ENCODE measurements at places on chromosomes 1 and 21. TPM values are rescaled to one million over a fixed set of nuclear protein-coding genes. Genes with fewer than 3 reads are reported as not detected.

The C1orf185 gene
- not detected for total RNA-seq

The WNT2B gene
- total RNA-seq = 0.16 TPM

The AGBL4 gene
- not detected for total RNA-seq

The DIO1 gene
- total RNA-seq = not detected

The SSX2IP gene
- total RNA-seq = 13.0 TPM

The UBXN10 gene
- 0.39 TPM for total RNA-seq

GRCh38 chr1:64006276-64007051 is 197.0 kb upstream of the UBE2U start:
- peak overlapping the region; percentile 56 for H3K27ac ChIP-seq
- DNase-seq = no peak
- no peaks in the 10 kb centered on the region for H3K27me3 ChIP-seq
- no peak overlapping the region for H3K4me3 ChIP-seq
- H3K4me1 ChIP-seq = peaks cover 7% of the 10 kb centered on the region
- no peaks in the 10 kb centered on the region for H3K36me3 ChIP-seq

DNA sequence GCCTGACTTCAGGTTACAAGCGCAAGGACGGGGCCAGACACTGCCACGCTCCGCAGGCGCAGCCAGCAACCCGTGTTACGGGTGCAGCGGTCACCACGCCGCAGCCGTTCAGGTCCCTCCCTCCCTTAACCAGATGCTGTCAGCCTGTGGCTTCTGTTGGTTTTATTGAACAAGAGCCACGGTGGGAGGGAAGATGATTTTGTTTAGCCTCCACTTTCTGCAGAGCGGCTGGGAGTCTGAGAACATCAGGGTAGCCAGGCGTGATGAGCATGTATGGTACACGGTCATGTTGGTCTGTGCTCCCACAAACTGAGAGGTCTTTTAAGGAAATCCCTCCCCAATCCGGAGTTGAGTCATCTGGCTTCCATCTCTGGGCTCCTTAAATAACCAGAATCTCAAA is 18.5 kb upstream of the ADARB1 start:
- H3K4me1 ChIP-seq = no peaks in the 10 kb centered on the region
- no peak overlapping the region for H3K27ac ChIP-seq
- no peak for DNase-seq

DNA sequence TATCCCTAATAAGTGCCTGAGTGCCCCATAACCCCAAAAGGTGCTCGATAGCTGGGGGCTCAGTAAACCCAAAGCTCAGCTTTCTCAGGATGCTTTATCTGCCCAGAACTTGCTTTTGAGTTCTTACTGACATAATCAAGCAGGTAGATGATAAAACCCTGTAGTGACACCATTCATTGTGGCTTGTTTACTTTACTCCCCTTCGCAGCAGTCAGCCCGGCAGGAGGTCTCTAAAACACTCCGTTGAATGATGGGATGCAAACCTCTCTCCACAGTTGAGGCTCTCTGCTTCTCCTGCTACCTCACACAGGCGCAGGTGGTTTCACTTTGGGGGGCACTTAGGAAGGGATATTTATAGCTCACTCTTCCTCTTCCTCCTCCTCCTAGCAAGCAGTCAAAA is 349.4 kb downstream of the HLX start:
- no peak overlapping the region for H3K4me3 ChIP-seq
- H3K4me1 ChIP-seq = peaks cover 15% of the 10 kb centered on the region
- H3K36me3 ChIP-seq = peaks cover 4% of the 10 kb centered on the region
- H3K27ac ChIP-seq = peak overlapping the region; percentile 87
- DNase-seq = no peak

GRCh38 chr21:41429305-41429704 is 3.3 kb downstream of the MX1 start:
- no peak overlapping the region for H3K4me3 ChIP-seq
- no peak overlapping the region for H3K27ac ChIP-seq
- peaks cover 48% of the 10 kb centered on the region for H3K4me1 ChIP-seq
- no peaks in the 10 kb centered on the region for H3K27me3 ChIP-seq
- DNase-seq = no peak

DNA sequence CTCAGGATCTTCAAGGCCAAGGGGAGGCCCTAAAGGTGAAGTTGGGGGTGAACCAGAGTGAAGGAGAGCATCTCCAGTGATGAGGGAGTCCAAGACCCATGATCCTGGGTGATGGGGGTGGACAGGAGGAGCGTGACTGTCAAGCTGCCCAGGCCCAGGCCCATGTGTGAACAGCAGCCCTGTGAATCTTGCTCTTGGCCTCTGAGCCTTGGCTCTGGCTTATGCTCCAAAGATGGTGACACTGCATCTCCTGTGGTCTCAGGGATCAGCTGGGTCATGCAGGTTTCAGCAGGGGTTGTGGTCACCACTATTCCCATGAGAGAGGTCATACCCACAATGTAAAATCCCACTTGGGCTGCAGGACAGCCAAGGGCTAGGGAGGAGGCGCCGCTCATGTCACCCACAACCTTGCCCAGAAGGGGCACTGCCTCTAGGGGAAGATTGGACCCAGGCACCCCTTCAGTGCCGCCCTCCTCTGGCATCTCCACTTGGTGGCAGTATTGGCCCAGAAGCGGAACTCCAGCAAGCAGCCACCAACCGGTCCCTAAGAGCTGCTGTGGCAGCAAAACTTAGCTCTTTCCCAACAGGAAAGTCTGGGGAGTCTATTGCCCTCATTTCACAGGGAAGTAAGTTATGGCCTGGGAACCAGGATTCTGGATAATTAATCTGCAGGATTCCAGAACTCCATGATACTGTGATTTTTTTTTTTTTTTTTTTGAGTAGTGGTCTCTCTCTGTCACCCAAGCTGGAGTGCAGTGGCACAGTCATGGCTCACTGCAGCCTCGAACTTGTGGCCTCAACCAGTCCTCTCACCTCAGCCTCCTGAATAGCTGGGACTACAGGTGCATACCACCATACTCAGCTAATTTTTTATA is 7.5 kb upstream of the WNT3A start:
- no peak overlapping the region for H3K27ac ChIP-seq
- peak; percentile 45 for DNase-seq

GRCh38 chr1:224499204-224499603 is 64.6 kb upstream of the WDR26 start:
- DNase-seq = no peak
- peaks cover 4% of the 10 kb centered on the region for H3K36me3 ChIP-seq
- no peaks in the 10 kb centered on the region for H3K27me3 ChIP-seq
- H3K27ac ChIP-seq = peak overlapping the region; percentile 79
- H3K4me3 ChIP-seq = no peak overlapping the region

- no peak overlapping the region for H3K27ac ChIP-seq
- no peak overlapping the region for H3K4me3 ChIP-seq
- no peaks in the 10 kb centered on the region for H3K27me3 ChIP-seq
- H3K4me1 ChIP-seq = no peaks in the 10 kb centered on the region
- no peaks in the 10 kb centered on the region for H3K36me3 ChIP-seq
Measured at GRCh38 chr1:115258302-115258866, 79.7 kb downstream of the NGF start.

GRCh38 chr1:6044481-6045109 is 1.1 kb upstream of the KCNAB2 start:
- no peaks in the 10 kb centered on the region for H3K4me1 ChIP-seq
- H3K27ac ChIP-seq = no peak overlapping the region
- no peaks in the 10 kb centered on the region for H3K27me3 ChIP-seq
- H3K36me3 ChIP-seq = peaks cover 65% of the 10 kb centered on the region
- no peak overlapping the region for H3K4me3 ChIP-seq
- DNase-seq = no peak

GRCh38 chr1:53319296-53320101 is 8.4 kb downstream of the LRP8 start:
- peaks cover 20% of the 10 kb centered on the region for H3K4me1 ChIP-seq
- no peak overlapping the region for H3K27ac ChIP-seq
- DNase-seq = no peak
- H3K27me3 ChIP-seq = no peaks in the 10 kb centered on the region
- H3K36me3 ChIP-seq = peaks cover 64% of the 10 kb centered on the region
